ENCODE measurements at places on chromosomes 1 and 21.

- peak; percentile 73 for DNase-seq
Measured at GRCh38 chr1:217139513-217139912, 416.3 kb upstream of the ESRRG start.

GRCh38 chr1:62452951-62453350 lies 16.1 kb downstream of the USP1 start:
- DNase-seq: no peak

DNA sequence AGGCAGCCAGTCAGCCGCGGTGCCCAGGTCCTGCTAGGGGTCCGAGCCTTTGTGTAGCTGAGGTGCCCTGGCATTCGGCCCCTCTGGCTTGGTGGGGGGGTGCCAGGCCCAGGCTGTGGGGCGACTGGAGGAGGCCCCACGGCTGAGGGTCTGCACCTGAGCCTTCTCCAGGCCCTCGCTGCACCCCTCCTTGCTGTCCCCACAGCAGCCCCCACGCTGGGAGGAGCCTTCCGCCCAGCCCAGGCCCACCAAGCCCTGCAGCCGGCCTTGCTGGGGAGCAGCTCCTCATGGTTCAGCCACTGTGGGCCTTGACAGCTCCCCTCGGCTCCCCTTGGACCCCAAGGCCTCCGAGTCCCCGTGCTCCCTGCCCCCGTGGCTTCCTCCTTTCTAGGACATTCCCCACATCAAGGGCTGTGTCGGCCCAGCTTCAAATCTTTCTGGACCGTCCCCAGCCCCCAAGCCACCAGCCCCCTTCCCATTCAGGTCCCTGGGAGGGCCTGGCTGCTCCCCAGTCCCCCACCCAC lies 67.8 kb downstream of the MORN1 start:
- DNase-seq: no peak

DNA sequence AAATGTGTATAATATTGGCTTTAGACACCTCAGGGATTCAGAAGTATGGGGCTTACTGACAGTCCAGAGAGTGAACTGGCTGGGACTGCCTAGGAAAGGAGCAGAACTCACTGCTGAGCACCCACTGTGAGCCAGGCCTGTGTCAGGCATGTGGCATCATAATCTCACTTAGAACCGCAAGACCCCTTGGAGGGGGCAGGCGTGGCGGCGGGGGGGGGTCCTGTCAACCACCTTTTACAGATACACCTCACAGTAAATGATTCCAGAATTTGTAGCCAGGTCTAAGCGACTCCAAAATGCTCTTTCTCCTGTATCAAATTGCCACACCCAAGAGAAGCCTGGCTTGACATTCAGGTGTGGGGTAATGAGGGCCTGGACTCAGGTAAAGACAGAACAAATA lies 235.5 kb downstream of the KCNH1 start:
- DNase-seq: no peak

DNA sequence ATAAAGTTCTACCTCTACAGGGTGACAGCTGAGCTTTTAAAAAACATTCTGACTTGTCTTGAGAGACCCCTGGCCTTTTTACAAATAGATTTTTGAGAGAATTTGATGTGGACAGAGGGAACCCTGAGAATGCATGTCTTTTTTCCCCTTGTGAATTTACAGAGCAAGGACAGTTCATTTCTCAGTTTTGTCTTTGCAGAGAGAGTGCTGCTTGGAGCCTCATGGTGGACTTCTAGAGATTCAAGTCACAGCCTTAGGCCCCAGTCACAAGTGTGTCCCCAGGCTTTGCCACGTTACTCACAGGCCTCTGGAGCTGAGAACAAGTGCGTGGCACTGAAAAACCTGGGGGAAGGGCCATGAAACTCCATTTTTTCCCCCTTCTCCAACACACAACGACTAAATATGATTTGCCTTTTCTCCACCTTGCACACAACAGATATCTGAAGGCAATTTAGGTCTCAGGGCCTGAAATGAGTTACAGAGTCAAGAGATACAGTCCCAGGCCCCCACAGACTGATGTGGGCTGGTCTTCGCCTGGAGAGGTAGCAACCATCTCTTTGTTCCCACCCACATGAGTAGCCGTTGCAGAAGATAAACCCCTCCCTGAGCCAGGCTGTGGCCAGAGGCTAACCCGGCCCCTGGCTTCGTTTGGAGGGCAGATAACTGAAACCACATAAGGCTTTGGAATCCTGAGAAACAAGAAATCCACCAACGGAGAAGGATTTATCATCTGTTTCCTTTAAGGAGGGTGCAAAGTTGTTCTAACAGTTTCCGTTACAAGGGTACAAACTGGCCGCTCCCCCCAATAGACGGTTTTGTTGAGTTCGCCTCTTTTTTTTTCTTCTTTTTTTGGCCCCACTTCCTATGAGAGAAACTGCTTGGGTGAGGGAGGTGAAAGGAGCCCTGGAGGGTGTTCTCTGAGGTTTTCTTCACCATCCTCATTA lies 1.0 kb upstream of the PIGV start:
- DNase-seq: peak; percentile 85

GRCh38 chr21:32562915-32563314 lies 22.4 kb downstream of the TCP10L start:
- peak; percentile 22 for DNase-seq

GRCh38 chr1:226209307-226210059 lies 14.0 kb upstream of the MIXL1 start:
- DNase-seq: peak; percentile 56

GRCh38 chr1:172276120-172276818 lies 144.2 kb upstream of the C1orf105 start:
- no peak for DNase-seq

DNA sequence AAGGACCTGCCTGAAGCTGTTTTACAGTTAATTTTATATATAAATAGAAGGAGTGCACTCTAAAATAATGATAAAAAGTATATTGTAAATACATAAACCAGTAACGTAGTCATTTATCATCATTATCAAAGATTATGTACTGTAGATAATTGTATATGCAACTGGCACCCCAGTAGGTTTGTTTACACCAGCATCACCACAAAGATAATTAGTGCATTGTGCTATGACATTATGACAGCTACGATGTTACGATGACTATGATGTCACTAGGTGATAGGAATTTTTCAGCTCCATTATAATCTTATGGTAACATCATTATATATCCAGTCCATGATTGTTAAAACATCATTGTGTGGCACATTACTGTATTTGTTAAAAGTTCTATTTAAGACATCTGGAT lies 185.2 kb downstream of the LBR start:
- no peak for DNase-seq

DNA sequence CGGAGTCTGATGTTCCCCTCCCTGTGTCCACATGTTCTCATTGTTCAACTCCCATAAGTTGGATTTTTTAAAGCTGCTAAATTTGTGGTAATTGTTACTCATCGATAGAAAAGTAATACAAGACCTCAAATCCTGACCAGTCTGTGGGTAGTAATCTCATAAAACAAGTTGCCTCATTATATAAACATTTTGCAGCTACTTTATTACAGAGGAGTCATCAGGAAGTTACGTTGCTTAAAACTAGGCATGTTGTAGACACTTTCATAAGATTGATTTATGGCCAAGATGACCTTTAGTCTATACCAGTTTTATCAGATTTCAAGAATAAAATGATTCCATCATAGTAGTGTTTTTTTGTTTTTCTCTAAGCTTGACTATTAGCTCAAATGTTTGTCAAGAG lies 208.8 kb downstream of the GIPC2 start:
- no peak for DNase-seq

GRCh38 chr1:210291786-210292230 lies 36.9 kb upstream of the HHAT start:
- DNase-seq: no peak

GRCh38 chr21:27301220-27301619 lies 334.3 kb upstream of the ADAMTS5 start:
- DNase-seq: no peak

GRCh38 chr1:206534552-206534951 lies 27.2 kb downstream of the RASSF5 start:
- no peak for DNase-seq

- peak; percentile 41 for DNase-seq
Measured at GRCh38 chr1:203171341-203172183, 4.1 kb downstream of the MYBPH start.

- no peak for DNase-seq
Measured at GRCh38 chr1:184643661-184644060, 111.0 kb downstream of the EDEM3 start.

GRCh38 chr1:161910604-161911003 lies 113.1 kb downstream of the OLFML2B start:
- DNase-seq: no peak

DNA sequence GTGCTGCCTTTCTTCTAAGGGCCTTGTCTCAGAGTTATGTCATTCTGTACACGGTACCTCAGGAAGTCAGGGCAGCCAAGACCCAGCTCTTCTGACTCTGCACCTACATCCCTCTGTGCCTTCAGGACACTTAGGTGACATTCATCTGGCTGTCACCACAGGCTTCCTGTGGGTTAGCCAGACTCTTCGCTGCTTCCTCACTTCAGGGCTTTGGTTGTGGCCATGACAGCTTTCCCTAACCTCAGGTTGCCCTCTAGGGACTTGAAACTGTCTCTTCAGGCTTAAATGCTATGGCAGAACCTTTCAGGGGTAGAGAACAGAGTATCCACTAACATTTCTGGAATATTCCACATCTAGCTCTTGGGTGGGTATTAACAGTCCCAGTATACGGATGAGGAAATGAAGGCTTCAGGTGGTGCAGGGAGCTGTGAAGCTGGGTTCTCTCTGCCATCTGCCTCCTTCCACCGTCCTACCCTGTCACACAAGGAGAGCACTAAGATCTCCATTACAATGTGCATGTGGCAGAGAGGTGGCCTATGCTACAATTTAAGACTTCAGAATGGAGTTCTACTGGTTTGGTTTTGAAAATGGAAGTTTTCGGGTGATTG lies 9.9 kb downstream of the TSSK3 start:
- DNase-seq: peak; percentile 35

GRCh38 chr1:199123615-199124014 lies 484.8 kb downstream of the PTPRC start:
- DNase-seq: no peak

- DNase-seq: no peak
Measured at GRCh38 chr1:26942656-26943055, 17.6 kb downstream of the KDF1 start.

All from endodermal cell (in vitro differentiated cells).